ENCODE measurements at places on chromosomes 7 and 10. TPM values are rescaled to one million over a fixed set of nuclear protein-coding genes. Genes with fewer than 3 reads are reported as not detected.

ZKSCAN5 gene
- 13.3 TPM for total RNA-seq

GPC2 gene
- 5.0 TPM for total RNA-seq

CRYGN gene
- total RNA-seq: not detected

DDC gene
- 75.9 TPM for total RNA-seq

ZNF316 gene
- total RNA-seq: 34.1 TPM

SLC39A12 gene
- total RNA-seq: not detected

KCTD7 gene
- total RNA-seq: 17.3 TPM

Data from Caco-2 (cell line).